ENCODE measurements at places on chromosomes 2 and 18.
A peak's percentile ranks its signal among the peaks of the same experiment; 100 is the strongest.

- no peak for DNase-seq
Observed at GRCh38 chr2:193267496-193268002, 1072.8 kb upstream of the TMEFF2 start.

- no peak for DNase-seq
Observed at GRCh38 chr2:64220265-64220664, 76.0 kb upstream of the PELI1 start.

DNA sequence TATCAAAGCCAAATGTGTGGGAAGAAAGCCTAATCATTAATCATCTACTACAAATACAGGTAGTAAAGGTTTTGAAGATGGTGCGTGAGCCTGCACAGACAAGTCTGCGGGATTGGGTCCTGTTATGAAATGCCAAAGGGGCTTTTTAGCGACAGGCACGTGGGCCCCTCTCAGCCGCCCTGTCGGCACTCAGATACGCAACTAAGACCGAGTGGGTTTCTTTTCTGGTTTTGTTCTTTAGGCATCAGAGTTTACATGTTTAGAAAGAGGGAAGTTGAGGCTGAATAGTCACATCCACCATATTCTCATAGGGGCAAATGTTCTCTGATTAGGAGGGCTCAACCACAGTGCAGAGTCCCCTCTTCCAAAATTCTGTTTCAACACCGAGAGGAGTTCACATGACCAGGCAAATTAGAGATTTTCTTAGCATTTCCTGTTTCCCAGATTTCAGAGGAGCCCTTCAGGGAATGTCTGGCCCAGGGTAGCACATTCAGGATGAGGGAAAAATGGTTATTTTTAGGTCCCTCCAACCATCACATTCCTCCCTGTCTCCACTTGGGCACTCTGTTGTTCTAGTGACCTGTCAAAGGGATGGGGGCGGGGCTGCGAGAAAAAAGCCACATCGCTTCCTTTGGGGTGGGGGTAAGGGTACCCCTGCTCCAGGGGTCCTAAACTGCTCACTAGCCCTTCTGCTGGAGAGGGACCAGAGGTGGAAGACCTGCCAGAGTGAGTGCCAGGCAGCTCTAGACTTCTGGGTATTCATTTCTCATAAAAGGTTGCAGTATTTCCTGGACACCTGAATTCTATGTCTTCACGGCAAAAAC, 159.2 kb downstream of the BCL2 start:
- peak; percentile 34 for DNase-seq

GRCh38 chr2:188765522-188766470, 208.4 kb upstream of the COL3A1 start:
- DNase-seq: no peak

- no peak for DNase-seq
Observed at GRCh38 chr2:62248226-62248625, 52.3 kb downstream of the B3GNT2 start.

GRCh38 chr2:43194121-43194869, 32.1 kb downstream of the ZFP36L2 start:
- DNase-seq: no peak

DNA sequence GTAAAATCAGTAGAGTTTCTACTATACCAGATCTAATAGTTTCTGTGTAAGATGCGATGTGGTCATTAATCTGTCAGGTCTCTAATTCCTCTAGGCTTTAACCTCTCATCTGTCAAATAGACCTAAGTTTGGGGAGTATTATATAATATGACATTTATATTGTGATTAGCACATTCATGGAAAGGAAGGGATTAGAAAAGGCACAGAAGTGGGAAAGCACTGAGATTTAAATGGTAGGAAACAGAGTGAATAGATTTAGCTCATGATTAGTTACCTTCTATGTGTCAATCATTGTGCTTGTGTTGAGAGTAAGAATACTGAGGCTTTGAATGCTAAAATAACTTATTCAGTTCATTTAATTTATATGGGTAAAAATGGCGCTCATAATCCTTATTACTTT, 118.0 kb downstream of the LRP1B start:
- no peak for DNase-seq

- no peak for DNase-seq
Observed at GRCh38 chr2:18927525-18928232, 338.3 kb upstream of the NT5C1B start.

GRCh38 chr2:225766431-225766830, 366.9 kb downstream of the NYAP2 start:
- no peak for DNase-seq

- DNase-seq: no peak
Observed at GRCh38 chr18:52570975-52571374, 231.0 kb downstream of the DCC start.

- DNase-seq: no peak
Observed at GRCh38 chr2:241752253-241752652, 17.8 kb downstream of the D2HGDH start.

DNA sequence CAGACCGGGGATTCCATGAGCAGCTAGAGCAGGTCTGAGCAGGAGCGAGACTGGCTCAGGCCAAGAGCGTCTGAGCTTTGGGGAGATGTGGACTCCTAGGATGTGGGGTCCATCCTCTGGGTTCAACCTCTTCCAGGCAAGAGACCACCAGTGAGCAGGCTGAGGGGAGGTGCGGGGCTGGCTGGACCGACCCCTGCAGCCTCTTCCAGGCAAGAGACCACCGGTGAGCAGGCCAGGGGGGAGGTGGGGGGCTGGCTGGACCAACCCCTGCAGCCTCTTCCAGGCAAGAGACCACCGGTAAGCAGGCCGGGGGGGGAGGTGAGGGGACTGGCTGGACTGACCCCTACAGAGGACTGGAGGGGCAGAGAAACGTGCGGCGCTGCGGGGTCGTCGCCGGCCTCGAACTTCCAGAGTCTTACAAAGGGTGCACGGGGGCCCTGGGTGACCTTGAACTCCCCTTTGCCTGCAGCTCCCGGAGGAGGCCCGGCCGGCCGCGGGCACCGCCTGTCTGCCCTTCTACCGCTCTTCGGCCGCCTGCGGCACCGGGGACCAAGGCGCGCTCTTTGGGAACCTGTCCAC, 63.4 kb downstream of the TPO start:
- DNase-seq: no peak

- no peak for DNase-seq
Observed at GRCh38 chr2:46000660-46001059, 296.5 kb upstream of the EPAS1 start.

DNA sequence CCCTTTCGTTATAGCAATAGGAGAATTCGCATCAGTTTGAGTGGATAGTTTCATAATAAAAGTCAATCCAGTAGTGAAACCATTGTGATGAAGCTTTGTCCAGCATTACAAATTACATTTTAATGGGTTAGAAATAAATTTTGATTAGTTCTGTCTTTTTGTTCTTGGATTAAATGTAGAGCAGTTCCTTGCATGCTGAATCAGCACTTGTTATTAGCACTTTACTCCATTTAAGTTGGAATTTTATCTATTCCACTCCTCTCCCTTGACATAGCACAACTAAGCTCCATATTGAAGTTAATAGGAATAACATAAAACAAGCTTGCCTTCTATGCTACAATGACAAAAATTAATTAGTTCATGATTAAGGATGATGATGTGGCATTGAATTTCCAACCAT, 624.1 kb downstream of the CCDC85A start:
- no peak for DNase-seq
